Islet precursor cell (in vitro differentiated cells): ENCODE measurements at places on chromosomes 12 and 14.
A peak's percentile ranks its signal among the peaks of the same experiment; 100 is the strongest.

DNA sequence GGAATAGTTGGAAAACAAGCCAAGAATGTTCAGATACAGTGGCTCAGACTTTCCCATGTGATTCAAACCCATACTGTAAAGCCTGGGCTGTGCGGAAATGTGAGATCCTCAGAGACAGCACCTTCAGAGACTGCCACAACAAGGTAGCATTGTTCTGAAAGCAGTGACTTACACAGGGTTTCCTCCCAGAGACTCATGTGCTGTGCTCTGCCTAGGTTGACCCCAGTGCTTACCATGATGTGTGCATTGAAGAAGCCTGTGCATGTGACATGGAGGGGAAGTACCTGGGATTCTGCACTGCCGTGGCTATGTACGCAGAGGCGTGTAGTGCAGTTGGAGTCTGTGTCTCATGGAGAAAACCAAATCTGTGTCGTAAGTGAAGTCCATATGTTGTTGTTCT lies 219.4 kb downstream of the LRRK2 start:
- peak; percentile 78 for DNase-seq

GRCh38 chr12:124595444-124595843 lies 28.0 kb upstream of the NCOR2 start:
- no peak for DNase-seq

DNA sequence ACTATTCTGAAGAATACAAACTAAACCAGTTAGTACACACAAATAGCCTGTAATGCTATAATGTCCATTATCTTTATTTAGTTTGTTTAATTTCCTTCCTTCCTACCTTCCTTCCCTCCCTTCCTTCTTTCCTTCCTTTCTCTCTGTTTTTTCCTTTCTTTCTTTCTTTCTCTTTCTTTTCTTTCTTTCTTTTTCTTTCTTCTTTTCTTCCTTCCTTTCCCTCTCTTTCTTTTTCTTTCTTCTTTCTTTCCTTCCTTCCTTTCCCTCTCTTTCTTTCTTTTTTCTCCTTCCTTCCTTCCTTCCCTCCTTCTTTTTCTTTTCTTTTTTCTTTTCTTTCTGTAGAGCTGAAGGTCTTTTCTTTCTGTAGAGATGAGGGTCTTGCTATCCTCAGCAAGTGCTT lies 131.2 kb downstream of the TMEM30B start:
- no peak for DNase-seq

DNA sequence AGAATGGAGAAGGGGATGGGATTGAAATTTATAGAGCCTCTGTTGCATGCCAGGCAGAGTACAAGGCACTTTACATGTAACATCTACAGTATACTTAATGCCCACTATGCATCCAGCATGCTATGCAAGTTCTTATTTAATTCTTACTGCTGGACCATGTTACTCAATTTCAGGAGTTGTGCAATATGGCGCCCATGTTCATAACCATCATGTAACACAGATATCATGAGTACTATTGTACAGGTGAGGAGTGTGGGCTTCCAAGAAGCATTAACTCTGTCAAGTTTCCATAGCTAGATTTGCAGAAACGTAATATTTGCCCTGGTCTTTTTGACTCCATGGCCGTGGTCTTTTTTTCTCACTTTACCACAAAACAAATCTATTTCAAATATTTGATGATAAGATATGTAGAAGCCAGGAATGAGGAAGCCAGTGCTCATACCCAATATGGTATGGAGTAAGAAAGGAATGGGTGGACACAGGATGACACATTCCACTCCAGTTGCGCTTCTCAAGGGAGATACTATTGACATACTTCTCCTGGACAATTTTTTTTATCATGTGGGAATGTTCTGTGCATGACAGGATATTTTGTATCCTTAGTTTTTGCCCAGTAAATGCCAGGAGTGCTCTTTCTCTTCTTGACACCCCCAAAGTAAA lies 191.8 kb downstream of the C12orf75 start:
- DNase-seq: no peak

DNA sequence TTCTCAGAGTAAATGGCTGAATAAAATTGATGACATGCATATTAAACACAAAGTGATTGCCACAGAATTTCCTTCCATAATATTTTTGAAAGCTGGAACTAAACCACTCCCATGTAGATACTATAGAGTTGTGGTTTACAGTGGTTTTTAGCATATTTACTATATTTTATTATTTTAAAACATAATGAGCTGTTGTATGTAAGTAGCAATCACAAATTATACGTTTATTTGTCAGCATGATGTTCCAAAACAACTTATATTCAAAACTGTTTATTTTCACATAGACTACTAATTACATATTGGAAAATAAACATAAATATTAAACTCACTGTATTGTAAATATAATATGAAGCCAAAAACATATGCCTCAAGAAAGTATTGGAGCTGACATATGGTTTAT lies 77.2 kb downstream of the NAV3 start:
- DNase-seq: no peak

GRCh38 chr14:91647856-91648255 lies 84.0 kb downstream of the CATSPERB start:
- DNase-seq: no peak

DNA sequence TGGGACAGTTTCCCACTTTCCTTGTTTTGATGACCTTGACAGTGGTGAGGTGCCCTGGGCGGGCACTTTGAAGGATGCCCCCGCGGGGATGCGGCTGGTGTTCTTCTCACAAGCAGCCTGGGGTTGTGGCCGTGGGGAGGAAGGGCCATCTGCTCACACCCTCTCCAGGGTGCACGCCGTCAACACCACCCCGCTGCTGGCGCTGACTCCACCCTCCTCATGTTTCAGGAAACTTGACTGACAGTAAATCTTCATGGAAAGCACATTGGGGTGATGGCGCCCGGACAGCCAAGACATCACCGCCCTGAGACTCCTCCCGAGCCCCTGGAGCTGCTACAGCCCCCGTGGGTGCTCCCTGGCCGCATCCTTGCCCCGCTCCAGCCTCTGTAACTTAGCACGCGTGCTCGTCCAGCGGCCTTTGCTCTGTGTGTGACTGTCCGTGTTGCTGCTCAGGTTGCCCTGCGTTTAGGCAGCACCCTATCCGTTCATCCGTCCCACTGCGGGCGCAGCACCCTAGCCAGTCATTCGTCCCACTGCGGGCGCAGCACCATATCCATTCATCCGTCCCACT lies 150.2 kb upstream of the C14orf180 start:
- peak; percentile 35 for DNase-seq

- DNase-seq: no peak
Observed at GRCh38 chr12:88503281-88503703, 77.0 kb downstream of the KITLG start.

DNA sequence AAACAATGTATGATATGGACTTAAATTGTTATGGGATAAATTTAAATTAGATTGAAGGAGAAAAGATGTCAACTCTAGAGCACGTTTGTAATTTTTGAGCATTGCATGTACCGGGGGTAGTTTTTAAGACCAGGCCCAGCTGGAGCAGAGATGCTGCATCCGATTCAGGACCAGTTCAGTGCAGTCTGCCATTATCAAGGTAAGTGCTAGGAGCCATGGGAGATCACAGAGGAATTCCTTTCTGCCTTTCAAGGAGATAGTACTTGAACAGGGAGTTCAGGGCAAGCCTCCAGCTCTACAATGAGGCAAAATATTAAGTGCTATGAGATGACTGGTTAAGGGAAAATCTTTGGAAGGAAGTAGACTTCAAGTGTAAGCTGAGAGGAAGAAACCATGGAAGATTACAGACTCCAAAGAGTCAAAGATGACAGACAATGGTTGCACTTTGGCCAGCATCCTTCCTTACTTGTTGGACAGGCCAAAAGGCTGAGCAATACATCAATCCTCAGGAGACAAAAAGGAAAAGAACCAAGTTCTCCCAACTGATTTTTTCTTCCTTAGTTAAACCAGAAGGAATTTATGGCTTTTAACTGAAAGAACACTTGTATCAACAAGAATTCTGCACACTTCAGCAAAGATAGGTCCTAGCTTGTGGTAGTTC lies 113.2 kb upstream of the HIF1A start:
- no peak for DNase-seq

GRCh38 chr14:50622978-50623377 lies 45.1 kb downstream of the SAV1 start:
- no peak for DNase-seq

GRCh38 chr14:102908766-102909455 lies 13.6 kb upstream of the AMN start:
- DNase-seq: no peak

DNA sequence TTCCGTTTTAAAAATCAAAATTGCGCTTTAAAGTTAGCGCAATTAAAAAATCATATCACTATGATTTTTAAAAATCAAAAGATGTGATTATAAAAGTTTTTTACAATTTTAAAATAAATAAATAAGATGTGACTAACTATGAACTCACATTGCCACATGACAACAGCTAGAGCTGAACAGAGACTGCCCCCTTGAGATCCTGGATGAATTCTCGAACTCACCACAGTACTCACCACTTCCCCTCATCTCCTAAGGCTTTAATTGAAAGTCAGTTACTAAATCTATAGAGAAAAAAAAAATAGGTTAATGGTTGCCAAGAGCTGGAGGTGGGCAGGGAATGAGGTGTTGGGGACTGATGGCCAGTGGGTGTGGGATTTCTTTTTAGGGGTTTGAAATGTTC lies 384.2 kb downstream of the ZFP36L1 start:
- DNase-seq: no peak
